ENCODE measurements at places on chromosomes 4 and X. TPM values are rescaled to one million over a fixed set of nuclear protein-coding genes. Genes with fewer than 3 reads are reported as not detected.

PDCL2 gene
- total RNA-seq: not detected

ANXA3 gene
- total RNA-seq: 123 TPM

TEX13D gene
- not detected for total RNA-seq

ZMAT1 gene
- total RNA-seq: 12.7 TPM

CT45A1 gene
- total RNA-seq: not detected

MAGEC2 gene
- not detected for total RNA-seq

NIPAL1 gene
- 21.1 TPM for total RNA-seq

TNMD gene
- not detected for total RNA-seq

GLRA2 gene
- not detected for total RNA-seq

FAT4 gene
- total RNA-seq: 2.5 TPM

BBS12 gene
- 4.6 TPM for total RNA-seq

RAB9B gene
- total RNA-seq: 2.4 TPM

S100P gene
- total RNA-seq: 3.5 TPM

SYN1 gene
- total RNA-seq: 6.7 TPM

PPM1K gene
- 23.7 TPM for total RNA-seq

NHS gene
- 102 TPM for total RNA-seq

TRIM60 gene
- total RNA-seq: not detected

RBMXL3 gene
- total RNA-seq: not detected

FRMPD4 gene
- 0.10 TPM for total RNA-seq

ADH1C gene
- 4.6 TPM for total RNA-seq

ITIH6 gene
- total RNA-seq: not detected

SOD3 gene
- 6.2 TPM for total RNA-seq

NEIL3 gene
- 6.6 TPM for total RNA-seq

AMTN gene
- total RNA-seq: not detected

UGT2B15 gene
- 0.57 TPM for total RNA-seq

C4orf50 gene
- 0.19 TPM for total RNA-seq

NUDT10 gene
- total RNA-seq: 3.4 TPM

GAGE12H gene
- total RNA-seq: not detected

TMEM35A gene
- 5.8 TPM for total RNA-seq

PHEX gene
- 0.71 TPM for total RNA-seq

TBC1D8B gene
- total RNA-seq: 6.6 TPM

MAOB gene
- 0.82 TPM for total RNA-seq

LDOC1 gene
- total RNA-seq: 59.8 TPM

SMIM10 gene
- 2.2 TPM for total RNA-seq

ZBED1 gene
- total RNA-seq: 59.6 TPM

ZRSR2 gene
- total RNA-seq: 24.5 TPM

OTC gene
- total RNA-seq: 0.31 TPM

TLR6 gene
- 0.89 TPM for total RNA-seq

FAM200B gene
- total RNA-seq: 31.4 TPM

MAGIX gene
- 5.0 TPM for total RNA-seq

HSPA4L gene
- total RNA-seq: 3.5 TPM

BEND2 gene
- total RNA-seq: not detected

CORIN gene
- total RNA-seq: 1.5 TPM

GAB3 gene
- total RNA-seq: 0.13 TPM

DUSP21 gene
- total RNA-seq: not detected

FGFBP2 gene
- total RNA-seq: not detected

NLGN3 gene
- total RNA-seq: 5.9 TPM

CXCL1 gene
- total RNA-seq: 2.7 TPM

Data from progenitor cell of endocrine pancreas (in vitro differentiated cells).